ENCODE measurements at places on chromosomes 11 and 22.

- DNase-seq = peak; percentile 63
These were observed 4.5 kb upstream of the TMEM223 start for GRCh38 chr11:62796281-62796680.

- no peak for DNase-seq
These were observed 317.4 kb downstream of the C11orf87 start for GRCh38 chr11:109739379-109739778.

DNA sequence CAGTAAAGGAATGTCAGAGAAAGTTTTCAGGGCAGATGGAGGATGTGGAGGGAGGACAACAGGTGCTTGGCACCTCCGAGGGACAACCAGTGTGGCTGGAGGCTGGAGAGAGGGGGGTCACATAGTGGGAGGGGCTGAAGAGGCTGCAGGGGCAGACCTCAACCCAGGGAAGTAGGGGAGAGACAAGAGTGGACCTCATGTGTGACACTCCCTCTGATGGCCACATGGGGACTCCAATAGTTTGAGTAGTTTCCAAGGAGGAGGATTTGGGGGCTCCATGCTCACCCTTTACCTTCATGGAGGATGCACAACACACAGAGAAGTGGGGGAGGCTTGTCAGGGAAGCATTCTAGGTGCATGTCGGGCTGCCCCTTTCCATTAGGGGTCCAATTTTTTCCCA, 35.1 kb upstream of the ASPHD2 start:
- no peak for DNase-seq

GRCh38 chr11:69655479-69656428, 14.8 kb downstream of the CCND1 start:
- no peak for DNase-seq

GRCh38 chr11:81449588-81450156, 1284.0 kb downstream of the FAM181B start:
- DNase-seq = peak; percentile 35

DNA sequence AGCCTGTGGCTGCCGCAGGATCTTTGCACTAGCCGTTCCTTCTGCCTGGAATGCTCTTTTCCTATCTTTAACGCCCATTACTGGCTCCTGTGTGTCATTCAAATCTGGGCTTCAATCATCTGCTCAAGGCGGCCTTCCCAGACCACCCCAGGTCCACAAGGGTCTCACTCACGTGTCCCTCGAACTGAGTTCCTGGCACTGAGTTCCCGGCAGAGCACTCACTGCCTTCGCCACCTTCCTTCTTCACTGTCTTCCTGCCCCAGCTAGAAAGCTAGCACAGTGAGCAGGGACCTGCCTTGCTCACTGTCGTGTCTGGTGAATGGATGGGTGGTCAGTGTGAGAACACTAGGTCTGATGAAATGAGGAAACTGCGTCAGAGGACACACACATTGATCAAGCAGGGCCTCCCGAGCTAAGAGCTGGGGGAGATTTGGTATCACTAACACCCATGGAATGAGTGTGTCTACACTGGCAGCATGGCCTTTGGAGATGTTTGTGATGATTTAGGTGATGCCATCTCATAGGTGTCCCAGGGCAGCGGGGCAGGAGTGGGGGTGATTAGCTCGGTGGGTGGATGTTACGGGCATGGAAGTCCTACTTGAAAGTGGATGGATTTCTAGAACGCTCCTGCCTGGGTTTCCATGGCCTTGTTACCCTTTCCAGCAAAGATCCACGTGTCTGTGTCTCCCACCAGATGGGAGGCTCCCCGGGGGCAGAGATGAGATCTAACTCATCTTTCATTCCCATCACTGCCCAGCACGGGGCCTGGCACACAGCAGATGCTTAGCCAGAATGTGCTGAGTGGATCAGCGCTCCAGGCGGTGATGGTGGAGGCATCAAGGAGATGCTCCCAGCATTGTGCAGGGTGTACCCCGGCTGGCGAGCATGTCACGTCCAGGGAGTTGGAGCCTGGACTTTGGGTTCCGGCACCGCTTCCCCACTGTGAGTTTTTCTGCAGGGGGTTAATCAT, 64.5 kb downstream of the SHISAL1 start:
- DNase-seq = no peak

DNA sequence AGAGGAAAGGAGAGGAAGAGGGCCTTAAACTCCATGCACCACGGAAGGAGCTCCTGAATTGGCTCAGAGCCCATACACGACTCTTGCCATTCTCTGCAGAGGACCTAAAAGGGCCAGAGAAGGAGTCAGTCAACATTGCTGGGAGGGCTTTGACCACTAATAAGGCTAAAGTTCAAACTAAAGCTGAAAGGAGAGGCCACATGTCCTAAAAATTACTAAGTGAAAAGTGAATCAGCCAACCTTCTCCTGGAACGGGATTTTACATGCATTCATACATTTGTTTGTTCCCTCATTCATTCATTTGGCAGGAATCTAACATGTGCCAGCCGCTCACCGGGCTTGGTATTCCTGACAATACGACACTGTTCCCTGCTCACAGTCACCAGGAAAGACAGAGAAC, 10.5 kb downstream of the CLMP start:
- DNase-seq = no peak

DNA sequence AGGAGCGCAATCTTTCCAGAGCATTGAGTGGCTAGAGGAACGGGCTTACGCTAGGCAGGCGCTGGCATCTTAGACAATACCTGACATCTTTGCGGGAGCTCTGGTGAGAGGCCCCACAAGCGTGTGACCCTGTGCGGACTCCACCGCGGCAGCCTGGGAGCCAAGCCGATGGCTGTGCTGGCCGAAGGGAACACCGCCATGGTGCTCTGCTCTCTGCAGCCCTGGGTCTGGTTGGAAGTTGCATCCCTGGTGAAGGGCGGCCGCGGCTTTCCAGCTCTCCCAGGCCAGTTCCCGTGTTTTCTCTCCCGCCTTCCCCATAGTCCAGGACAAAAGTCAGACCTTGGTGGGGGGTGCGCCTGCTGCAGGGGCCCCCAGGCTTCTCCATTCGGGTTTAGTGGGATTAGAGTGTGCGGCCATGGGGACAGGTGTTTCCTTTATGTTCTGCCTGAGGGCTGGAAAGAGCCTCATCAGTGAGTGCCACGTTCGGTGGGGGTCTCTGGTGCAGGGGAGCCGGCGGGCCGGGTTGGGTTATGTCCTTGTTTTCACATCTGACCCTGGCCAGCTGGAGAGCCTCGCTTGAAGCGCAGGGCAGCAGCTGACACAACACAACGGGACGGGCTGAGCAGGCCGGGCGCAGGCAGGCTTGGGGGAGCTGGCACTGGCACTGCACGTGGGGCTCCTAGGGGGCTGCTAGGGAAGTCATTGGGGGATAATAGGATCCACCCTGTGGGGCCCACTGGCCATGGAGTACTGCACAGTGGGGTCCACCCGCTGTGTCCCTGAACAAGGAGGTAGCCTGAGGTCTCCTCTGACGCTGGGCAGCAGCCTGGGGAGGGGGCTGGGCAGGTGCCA, 94.8 kb downstream of the KCNQ1 start:
- DNase-seq = no peak

GRCh38 chr11:70103256-70103975, 25.3 kb downstream of the ANO1 start:
- DNase-seq = no peak

GRCh38 chr11:108793611-108794010, 128.7 kb downstream of the DDX10 start:
- DNase-seq = no peak

GRCh38 chr22:40602231-40602630, 34.3 kb downstream of the MRTFA start:
- DNase-seq = no peak

DNA sequence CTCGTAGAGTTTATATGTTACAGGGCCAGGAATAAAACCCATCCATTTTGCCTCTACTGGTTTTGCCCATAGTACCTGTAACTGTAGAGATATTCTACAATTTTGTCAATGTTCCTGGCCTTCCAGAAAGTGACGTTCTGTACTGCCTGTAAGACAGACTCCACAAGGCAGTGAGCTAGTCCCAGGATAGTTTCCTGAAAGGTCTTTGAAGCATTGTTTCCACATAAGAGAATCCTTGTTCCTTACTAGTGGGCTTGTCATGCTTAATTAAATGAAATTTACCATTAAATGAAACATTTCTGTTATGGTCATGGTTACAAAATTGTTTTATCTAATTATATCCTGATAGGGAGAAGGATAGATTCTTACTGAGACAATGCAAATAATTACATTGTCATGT, 80.4 kb downstream of the HSD17B12 start:
- no peak for DNase-seq

- DNase-seq = no peak
These were observed 61.2 kb downstream of the CD82 start for GRCh38 chr11:44626645-44627044.

GRCh38 chr11:12413141-12414052, 36.0 kb downstream of the PARVA start:
- no peak for DNase-seq

GRCh38 chr11:71240865-71241691, 11.3 kb downstream of the SHANK2 start:
- peak; percentile 84 for DNase-seq

DNA sequence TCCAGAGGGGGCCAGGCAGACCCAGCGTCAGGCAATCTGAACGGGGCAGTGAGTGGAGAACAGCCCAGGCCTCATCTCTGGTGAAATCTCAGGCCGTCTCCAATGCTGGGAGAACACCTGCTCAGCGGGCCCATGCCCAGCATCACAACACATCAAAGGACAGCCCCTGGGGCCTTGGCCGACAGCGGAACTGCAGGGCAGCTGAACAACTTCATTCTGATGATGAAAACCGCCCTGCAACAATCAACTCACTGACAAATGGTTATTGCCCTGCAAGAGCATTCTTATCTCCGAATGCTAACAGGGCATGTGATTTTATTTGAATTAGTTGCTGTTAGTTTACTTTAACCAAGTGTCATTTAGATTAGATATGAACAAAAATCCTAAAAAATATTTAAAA, 14.6 kb downstream of the CELSR1 start:
- DNase-seq = no peak

GRCh38 chr22:29692327-29692640, 27.5 kb upstream of the CABP7 start:
- DNase-seq = no peak

DNA sequence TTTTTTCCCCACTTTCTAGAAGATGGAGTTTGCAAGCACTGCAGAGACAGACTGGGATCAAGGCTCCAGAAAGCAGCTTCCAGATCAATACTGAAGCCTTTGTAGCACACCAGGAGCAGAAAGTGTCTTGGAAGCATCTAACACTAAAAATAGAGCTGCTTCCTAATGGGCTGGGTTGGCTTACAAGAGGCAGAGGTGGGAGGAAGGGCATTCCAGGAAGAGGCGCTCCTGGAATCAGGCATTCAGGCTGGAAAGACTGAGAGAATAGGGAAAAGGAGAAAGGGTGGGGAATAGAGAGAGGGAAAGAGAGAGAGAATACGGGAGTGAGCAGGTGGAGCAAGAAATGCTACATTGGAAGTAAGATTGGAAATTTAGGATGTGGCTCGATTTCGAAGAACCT, 395.9 kb downstream of the OPCML start:
- peak; percentile 30 for DNase-seq

GRCh38 chr11:128716661-128717210, 22.9 kb downstream of the FLI1 start:
- no peak for DNase-seq

DNA sequence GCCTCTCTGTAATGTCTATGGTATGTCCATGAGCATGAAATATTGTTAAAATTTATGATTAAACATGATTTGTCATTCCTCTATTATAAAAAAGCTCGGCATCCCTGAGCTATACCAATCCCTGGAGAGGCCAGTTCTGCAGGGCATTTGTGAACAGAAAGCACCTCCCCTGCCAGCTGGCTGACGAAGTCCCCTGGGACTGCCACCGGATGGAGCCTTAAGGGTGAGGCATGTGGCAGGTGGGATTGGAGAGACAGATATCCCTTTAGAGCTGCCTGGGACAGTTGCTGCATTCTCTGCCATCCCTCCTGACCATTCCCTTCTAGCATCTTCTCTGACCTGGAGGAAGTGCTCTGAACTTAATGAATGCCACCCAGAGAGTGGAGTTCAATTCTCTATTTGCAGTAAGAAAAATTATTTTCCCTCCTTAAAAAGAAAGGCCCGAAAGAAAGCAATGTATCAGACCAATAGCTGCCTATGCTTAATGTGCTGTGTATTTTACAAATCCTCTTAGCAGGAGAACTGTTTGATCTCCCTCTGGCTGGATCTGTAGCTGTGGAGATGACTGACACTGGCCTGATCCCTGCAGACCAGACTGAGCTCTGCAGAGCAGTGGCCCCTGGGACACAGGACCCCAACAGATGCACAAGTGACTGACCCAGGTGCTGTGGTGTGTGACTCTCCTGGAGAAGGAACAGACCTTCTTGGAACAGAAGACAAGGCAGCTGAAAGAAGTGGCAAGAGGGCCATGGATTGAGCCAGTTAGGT, 219.0 kb upstream of the NAV2 start:
- peak; percentile 13 for DNase-seq

DNA sequence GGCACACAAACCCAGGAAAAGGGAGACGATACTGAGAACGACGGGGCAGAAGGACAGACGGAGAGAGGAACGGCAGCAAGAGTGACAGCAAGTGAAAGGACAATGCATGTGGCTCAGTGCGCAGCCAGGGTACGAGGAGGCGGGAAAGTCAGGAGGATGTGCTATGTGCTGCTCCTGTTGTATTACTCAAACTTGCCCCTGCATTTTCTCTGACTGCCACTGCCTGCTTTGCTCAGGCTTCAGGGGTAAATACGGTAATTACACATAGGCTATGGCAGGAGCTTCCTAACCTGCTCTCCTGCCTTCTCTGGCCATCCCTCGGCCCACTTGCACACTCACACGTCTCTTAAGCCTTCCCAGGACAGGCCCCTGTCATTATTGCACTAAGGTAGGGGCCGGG, 94.8 kb downstream of the FEZ1 start:
- DNase-seq = peak; percentile 18

DNA sequence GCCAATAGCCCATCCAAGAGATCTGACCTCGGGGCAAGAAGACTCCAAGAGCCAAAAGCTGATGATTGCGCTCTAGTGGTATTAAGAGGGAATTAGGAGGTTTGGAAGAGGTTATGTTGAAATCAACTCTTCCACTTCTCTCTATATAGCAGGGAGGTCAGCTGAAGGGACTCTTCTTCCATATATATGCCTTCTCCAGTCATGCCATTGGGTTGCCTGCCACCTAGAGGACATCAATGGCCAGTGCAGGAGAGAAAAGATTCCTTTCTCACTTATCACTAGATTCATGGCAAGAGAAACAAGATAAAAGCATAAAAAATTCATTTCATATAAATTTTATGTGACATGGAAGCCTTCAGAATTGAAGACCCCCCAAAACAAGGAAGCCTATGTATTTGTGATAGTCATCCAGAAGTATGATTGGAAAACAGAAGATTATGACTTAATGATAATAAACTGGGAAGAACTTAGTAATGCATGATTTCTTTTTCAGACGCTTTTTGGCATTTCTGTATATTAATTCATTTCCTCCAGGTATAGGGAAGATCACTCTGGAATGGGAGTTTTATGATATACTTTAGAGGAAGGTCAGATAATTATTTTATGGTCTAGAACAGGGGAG, 435.1 kb upstream of the DDI1 start:
- DNase-seq = peak; percentile 85

- DNase-seq = no peak
These were observed 35.6 kb upstream of the ACER3 start for GRCh38 chr11:76824980-76825725.

DNA sequence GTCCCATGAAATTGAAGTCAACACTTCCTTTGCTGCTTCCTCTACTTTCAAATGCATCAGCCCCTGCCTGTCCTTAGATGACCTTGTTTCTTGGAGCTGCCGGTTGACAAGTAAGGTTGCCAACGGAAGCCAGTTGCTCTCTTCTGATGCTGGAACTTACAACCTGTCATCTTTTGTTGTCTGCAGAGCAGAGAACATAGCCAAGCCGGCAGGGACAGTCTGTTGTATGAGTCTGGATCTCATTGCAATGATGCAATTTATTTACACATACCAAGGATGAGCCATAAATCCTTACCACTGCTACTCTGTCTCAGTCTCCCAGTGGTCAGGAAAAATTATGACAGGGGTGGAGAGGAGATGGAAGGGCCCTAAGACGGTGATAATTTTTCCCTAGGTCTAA, 151.4 kb downstream of the BLID start:
- DNase-seq = peak; percentile 3
